ENCODE measurements at places on chromosomes 11 and 22.

DNA sequence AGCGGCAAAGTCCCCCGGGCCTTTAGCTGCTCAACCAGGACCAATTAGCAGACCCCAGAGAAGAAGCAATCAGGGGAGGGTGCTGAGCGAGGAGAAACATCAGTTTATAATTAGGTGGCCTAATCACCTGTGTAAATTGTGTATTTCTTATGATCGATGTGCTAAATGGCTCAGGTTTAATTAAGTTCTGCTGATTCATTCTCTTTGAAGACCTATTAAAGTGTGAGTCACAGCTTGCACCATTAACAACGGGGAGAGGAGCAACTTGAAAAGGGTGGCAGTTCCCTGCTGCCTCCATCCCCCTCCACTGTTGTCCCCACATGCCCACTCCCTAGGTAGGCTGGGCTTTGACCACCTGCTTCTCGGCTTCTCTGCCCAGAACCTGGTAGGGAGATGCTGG lies 10.7 kb downstream of the ISX start:
- no peak for DNase-seq

GRCh38 chr11:129865701-129866100 lies 29.7 kb downstream of the NFRKB start:
- no peak for DNase-seq

DNA sequence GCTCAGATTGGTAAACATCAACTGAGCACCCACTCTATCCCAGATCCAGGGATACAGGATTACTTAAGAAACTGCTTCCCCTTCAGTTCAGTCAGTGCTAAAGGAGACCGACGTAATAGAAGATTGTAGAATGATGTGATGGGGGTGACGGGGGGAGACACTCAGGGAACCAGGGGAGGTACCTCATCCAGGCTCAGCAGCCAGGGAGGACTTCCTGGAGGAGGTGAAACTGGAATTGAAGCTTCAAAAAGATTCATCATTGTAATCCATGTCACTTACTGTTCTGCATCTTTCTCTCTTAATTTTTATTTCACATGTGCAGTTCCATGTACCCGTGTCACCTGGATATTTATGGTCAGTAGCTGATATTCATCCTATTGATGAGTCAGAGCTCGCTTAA lies 19.1 kb upstream of the TEF start:
- DNase-seq = no peak

GRCh38 chr22:26330971-26331625 lies 98.0 kb upstream of the ASPHD2 start:
- DNase-seq = no peak

DNA sequence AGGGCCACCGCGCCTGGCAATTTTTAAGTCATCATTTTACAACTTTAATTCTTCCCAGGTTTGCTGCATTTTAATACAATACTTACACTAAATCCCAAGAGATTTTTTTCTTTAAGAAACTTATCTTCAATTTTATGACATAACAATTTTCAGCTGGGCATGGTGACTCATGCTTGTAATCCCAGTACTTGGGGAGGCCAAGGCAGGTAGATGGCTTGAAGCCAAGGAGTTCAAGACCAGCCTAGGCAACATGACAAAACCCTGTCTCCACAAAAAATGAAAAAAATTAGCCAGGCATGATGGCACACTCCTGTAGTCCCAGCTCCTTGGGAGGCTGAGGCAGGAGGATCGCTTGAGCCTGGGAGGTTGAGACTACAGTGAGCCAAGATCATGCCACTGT lies 38.8 kb downstream of the CLDN25 start:
- no peak for DNase-seq

GRCh38 chr11:16902182-16902581 lies 112.0 kb downstream of the PLEKHA7 start:
- no peak for DNase-seq

DNA sequence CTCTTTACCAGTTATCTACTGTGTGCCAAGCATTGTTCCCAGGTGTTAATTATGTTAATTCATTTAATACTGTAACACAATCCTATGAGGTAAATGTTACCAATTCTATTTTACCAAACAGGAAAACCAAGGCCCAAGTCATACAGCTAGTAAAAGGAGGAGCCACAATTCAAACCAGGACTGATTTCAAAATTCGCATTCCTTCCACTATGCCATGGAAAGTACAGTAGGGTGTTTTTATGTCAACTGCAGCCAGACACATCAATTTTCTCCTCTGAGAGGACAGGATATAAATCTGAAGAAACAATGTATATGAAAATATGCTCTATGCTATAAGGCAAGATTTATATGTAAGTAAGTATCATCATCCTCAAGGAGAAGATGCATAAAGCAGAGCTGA lies 104.3 kb downstream of the RPL27A start:
- no peak for DNase-seq

- no peak for DNase-seq
These were observed 165.1 kb downstream of the DBX1 start for GRCh38 chr11:19995145-19995544.

DNA sequence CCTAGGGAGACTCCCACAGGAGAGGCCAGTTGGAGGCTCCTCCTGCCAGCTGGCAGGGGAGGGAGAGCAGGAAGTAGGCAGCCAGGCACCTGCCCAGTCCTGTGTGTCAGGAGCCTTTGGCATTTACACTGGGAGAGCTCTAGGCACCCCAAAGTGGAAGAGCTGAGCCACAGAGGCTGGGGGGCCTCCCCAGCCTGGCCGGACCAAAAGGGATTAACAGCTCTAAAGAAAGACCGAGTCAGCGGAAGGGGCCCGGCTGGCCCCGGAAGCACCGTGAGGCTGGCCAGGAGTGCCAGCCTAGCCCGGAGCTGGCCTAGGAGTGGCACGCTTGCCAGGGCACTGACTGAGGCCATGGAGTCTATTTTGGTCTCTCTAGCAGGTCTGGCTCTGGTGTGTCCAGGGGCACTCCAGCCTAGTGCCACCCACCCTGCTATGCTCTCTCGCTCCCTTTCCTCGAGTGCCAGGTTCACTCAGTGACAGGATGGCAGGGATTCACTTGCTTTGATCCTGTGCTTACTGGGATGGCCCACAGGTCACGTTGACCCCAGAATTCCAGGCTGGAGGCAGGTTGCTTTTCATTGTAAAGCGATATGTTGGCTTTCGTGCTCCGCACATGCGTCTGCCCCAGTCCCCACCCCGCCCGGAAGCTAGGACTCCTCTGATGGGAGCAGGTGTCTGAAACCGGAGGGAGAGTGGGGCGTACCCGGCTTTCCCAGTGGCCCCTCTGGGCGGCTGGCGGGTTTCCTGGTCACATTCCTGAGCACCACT lies 3.3 kb upstream of the KMT5B start:
- no peak for DNase-seq

GRCh38 chr11:129267716-129268115 lies 75.6 kb upstream of the ARHGAP32 start:
- no peak for DNase-seq

GRCh38 chr22:21972293-21972779 lies 10.3 kb downstream of the TOP3B start:
- no peak for DNase-seq

- DNase-seq = no peak
These were observed 1431.7 kb downstream of the LRRC4C start for GRCh38 chr11:40027720-40028119.

DNA sequence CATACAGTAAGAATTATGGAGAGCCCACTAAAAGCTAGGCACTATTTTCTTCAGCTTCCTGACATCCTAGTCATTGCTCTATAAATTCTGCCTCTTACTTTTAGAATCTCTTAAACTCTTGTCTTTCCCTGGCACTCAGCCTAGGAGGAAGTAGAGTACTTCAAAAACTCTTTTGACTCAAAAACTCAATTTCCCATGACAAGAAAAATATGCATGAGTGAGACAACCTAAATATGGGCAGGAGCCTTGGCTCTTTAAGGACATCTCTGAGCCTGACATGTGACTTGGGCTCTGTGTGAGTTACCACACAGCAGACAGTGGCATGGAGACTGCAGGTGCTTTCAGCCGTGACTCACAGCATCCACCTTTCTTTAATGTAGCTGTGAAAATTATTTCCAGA lies 97.5 kb upstream of the CCDC179 start:
- DNase-seq = no peak

GRCh38 chr11:73995731-73996130 lies 13.1 kb upstream of the UCP2 start:
- DNase-seq = no peak

- DNase-seq = no peak
These were observed 38.6 kb downstream of the KCNQ1 start for GRCh38 chr11:2483426-2483825.

GRCh38 chr11:92130421-92130831 lies 94.2 kb upstream of the FAT3 start:
- DNase-seq = no peak

DNA sequence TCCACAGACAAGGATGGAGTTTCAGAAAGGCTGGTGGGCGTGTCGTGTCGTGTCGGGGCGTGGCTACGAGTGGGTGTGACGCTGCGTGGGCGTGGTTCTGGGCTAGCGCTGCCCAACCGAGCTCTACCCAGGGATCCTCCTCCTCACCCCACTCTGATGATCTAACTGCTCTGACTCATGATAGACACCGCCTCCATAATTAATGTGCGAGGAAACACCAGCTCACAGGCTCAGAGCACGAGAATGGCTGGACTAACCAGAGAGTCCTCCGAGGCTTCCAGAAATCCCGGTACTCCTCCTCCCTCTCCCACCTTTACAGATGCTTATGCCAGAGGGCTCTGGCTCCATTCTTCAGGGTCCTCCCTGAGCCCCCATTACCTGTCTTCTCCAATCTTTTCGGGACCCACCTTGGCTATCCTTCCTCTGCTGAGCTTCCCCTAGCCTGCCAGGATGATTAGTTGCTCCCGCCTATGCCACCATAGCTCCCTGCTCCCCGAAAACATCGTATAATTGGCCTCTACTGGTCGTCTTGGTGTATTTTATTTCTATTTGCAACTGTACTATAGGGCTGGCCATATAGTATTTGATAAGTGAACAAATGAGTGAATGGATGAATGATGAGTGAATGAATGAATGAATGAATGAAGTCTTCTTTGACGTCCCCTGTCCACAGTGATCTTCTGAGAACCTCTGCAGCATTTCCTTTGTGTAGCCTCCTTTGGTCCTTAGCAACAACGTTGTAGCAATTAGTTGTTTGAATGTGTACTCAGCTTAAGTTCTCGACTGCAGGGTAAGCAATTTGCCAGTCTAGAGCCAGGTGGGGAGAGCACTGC lies 21.7 kb downstream of the TMPRSS13 start:
- peak; percentile 62 for DNase-seq

- DNase-seq = no peak
These were observed 57.6 kb upstream of the BLID start for GRCh38 chr11:122173587-122173986.

- no peak for DNase-seq
These were observed 69.2 kb upstream of the OR9G4 start for GRCh38 chr11:56817661-56818060.

Measured in stimulated activated CD8-positive, alpha-beta memory T cell treated with anti-CD3 and anti-CD28 coated beads, Interleukin-4, amount 100 ng/mL, for 4 hours (primary cell).